ENCODE measurements at places on chromosomes 2 and 18.

GRCh38 chr2:59266453-59266852 lies 1025.3 kb upstream of the FANCL start:
- DNase-seq: no peak

DNA sequence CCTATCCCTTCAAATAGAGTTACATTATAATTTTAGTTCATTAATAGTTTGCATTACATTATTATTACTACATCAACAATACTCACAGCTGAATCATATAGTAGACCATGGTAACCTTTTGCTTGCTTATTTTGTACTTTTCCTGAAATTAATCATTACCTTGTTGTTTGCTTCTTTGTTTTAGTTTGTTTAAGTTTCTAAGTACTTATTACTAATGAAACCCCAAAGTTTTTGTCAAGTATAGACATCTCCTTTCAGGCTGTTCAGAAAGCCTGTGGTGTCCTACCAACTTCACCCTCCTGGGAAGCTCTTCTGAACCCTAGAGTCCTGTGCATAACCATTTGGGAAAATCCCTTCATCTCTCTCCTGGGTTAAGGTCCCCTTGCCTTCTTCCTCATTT lies 43.5 kb upstream of the LAPTM4A start:
- no peak for DNase-seq

GRCh38 chr2:65566617-65567016 lies 134.2 kb upstream of the SPRED2 start:
- DNase-seq: no peak

- no peak for DNase-seq
These were observed 31.1 kb downstream of the UGP2 start for GRCh38 chr2:63872571-63873328.

GRCh38 chr2:68909793-68910674 lies 38.8 kb upstream of the BMP10 start:
- DNase-seq: peak; percentile 49

DNA sequence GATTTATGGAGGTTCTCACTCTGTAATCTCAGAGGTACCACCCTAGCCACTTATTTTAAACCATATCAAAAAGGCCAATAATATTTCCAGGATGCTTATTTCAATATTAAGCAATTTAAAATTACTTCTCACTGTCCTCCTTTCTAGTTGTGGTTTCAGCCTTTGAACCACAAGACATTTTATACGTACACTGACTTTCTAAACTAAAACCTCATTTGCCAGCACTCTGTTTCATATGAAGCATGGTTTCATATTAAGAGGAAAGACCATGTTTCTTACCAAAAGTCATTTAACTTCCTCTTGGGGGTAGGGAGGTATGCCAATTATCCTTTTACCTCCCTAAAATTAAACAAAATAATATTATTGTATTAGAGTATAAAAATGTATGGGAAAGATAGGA lies 399.8 kb downstream of the CDH7 start:
- no peak for DNase-seq

- DNase-seq: no peak
These were observed 49.9 kb upstream of the TAF1B start for GRCh38 chr2:9793156-9793917.

- no peak for DNase-seq
These were observed 104.4 kb downstream of the NOL4 start for GRCh38 chr18:34120294-34120693.

- DNase-seq: no peak
These were observed 41.2 kb downstream of the SLC9A4 start for GRCh38 chr2:102514061-102514785.

GRCh38 chr2:219178377-219179175 lies 501 bp downstream of the RETREG2 start:
- peak; percentile 3 for DNase-seq

DNA sequence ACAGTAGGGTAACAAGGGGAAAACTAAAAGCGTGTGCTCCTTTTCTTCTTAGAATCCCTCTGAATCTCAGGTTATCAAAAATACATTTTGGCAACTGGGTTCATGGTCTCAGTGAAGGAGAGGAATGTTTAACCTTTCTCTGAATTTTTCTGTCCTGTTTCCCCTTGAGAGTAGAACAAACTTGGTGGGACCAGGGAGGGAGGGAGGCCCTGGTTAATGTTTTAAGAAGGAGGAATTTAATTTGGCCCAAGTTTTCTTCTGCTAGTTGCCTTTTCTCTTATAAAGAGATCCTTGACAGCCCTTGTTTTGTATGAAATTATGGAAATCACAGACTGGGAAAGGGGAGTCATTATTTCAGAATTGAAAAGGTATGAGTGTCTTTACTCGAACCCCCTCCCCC lies 12.2 kb upstream of the POU3F3 start:
- DNase-seq: no peak

DNA sequence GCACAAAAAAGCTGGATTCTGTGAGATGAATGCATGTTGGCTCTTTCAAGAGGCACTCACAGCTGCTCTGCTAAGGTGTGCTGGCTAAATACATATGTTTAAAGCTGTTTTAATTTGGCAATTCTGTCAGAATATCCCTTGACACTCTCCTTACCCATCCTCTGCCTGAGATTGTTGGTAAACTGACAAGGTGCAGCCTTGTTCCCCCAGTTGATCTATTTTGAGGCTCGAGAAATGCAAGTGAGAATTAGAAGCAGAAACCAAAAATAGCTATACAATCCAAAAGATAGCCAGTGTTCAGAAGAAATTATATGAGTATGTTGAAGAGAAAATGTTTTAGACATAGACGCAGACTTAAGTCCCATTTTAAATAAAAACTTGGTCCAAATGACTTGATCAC lies 971.7 kb upstream of the GYPC start:
- DNase-seq: no peak

DNA sequence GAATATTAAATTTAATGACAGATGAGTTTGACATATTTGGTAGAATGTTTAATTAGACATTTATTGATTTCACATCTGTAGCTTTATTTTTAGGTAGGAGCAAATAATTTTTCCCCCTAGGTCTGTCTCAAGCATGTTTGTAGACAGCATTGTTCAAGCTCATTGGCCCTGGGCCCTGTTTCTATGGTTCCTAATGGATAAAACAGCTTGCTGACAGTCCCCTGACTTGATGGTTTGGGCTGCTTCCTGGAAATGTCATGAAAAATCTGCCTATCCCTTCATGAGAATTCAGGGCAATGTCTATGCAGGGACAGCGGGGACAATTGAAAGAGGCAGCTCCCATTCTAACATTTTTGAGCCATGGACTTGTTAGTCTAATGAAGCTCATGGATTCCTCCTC lies 14.6 kb upstream of the MEP1B start:
- peak; percentile 94 for DNase-seq

DNA sequence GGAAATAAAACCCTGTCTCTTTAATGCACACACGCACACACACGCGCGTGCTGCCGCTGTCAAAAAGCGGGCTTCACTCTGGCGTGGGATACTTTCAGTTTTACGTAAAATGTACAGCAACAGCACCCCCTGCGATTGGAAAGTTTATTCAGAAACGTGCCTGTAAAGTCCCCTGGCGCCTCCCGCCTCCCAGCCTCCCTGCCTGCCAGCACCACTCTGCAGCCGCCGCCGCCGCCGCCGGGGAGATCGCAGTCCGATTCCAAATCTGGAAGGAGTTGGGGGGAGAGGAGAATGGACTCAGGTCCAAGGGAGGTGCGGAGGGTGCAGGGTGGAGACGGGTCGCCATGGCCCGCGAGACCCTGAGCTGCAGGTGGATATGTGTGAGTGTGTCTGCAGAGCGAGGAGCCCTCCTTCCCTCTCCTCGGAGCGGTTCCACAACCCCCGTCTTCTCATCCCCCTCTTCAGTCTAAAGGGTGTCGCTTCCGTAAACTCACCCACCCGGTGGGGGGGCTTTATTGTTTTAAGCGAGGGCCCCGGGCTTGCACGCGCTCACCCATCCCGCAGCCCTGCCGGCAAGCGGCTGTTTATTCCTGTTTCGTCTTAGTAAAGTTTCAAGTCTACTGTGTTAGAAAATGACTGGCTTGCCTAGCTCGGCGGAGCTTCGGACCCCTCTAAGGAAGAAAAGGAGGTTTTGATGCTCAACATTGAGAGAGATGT lies 1.8 kb upstream of the BCL11A start:
- peak; percentile 47 for DNase-seq

GRCh38 chr2:216243026-216243425 lies 129.3 kb downstream of the MARCHF4 start:
- DNase-seq: no peak

- no peak for DNase-seq
These were observed 113.1 kb upstream of the GPC1 start for GRCh38 chr2:240322231-240322955.

DNA sequence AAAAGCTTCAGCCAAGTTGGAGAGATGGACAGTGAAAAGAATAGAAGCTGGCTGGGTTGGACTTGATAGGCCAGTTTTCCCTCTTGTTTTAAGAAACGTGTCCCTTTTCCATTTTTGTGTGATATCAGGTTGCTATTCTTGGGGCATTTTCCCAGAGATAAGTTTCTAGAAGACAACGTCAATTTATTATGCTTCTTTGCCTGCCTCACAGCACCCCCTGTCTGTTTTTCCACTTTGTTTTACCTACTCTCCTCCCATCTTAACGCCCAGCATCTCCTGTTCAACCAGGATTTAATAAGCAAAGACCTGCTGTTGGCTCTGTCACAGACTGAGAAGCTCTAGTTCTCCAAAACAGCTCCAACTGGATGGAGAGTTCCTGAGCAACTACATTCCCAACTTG lies 317.8 kb upstream of the ZNF521 start:
- DNase-seq: no peak

DNA sequence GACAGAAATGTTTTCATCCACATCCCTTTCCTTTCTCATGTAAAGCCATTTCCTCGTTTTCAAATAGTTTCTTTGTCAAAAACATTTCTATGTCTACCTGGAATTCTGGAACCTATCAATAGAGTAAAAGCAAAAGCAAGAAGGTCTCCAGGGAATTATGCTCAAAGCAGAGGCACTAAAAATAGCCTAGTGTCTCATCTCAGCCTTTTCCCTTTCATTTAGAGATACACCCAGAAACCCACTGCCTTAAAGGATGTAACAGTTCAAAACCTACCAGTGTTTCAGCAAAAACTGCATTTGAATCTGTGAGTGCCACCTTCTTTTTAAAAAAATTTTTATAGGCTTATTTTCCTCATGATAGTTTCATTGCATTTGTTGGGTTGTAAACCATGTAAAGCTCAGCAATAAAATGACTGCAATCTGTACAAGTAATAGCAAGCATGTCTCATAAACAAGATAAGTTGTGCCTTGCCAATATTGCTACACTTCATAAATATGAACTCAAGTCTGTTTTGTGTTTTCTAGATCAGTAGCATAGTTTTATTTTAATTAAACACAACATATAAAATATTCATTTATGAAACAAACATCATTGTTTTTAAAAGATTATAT lies 927.3 kb upstream of the ACVR2A start:
- no peak for DNase-seq

DNA sequence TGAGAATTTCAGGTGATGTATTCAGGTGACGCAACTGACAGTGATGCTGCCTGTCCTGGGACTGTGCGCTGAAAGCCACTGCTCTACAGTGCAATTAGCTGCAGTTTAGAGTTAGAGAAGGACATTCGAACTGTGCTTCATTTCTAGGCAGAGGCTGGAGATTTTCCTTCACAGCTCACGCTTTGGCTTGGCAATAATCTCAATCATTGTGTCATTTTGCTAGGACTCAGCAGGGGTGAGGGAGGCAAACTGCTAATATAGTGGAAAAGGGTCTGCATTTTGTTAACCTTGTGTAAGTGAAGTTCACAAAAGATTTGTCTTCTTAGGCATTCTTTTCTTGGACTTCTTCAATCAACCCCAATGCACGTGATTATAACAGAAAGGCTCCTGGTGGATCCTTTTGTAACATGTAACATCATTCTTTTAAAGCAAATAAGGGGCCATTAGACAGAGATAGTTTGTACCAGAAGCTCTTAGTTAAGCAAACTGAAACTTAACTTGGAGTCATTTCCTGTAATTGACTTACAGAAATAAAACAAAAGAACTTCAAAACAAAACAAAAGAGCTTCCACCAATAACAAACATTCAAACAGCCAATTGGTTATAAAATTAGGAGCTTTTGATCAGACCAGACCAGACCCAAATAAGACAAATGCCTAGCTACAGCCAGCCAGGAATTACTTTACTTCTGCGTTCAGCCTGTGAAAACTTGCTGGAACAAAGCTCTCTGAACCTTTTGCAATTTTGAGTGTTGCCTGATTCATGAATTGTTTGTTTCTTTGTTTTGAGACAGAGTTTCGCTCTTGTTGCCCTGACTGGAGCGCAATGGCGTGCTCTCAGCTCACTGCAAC lies 1376.3 kb upstream of the CELF4 start:
- DNase-seq: no peak

DNA sequence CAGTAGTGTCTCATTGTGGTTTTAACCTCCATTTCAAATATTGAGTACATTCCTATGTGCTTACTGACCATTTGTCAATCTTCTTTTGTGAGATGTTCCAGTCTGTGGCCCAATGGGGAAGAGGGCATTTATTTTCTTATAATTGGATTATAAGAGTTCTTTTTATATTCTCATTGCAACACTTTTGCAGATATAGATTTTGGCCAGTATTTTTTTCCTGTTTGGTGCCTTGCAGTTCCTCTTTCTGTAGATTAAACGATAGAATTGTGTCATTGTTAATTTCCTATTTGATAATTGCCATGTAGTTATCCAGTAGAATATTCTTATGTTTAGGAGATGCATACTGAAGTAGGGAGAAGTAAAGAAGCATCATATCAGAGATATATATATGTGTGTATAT lies 56.4 kb upstream of the CYTIP start:
- no peak for DNase-seq

- no peak for DNase-seq
These were observed 515.7 kb upstream of the HS6ST1 start for GRCh38 chr2:128834207-128834879.

GRCh38 chr2:191571163-191571769 lies 106.7 kb upstream of the NABP1 start:
- DNase-seq: no peak

DNA sequence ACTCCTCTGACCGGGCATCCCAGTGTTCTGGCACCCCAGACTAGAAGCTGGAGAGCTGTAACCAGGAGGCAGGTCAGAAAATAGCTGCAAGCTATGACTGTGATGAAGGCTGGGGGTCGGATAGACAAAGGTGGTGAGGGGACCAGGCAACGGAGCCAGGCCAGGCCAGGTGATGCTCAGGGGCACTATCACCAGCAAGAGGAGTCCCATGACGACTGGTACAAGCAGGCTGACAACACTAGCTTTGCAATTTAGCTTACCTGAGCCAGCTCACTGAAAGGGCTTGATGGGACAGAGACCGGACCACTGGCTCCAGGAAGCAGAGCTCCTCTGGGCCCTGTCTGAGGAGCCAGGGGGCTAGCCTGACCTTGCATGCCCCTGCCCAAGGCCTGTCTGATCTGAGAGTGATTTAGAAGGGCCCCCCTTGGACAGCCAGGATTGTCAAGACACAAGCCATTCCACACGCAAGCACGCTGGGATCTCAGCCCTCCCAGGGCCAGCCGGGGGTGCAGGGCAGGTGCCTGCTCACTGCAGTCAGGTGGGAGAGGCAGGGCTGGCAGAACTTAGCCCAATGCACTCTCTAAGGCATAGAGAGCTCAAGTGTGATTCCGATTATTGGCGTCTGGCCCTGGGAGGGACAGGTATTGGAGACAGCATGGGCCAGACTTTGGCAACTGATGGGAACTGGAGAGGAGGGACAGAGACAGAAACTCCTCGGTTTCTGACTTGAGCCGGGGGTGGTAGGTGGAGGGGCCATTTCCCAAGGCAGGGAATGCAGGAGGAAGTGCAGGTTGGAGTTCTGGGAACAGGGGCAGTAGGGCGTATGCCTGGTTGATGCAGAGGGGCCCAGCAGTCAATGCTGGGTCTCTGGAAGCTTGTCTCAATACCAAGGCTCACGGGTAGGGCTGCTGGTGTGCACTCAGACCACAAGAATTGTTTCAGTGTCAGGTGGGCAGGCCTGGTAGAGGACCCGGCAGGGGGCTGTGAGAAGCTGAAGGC lies 47.7 kb downstream of the MYO7B start:
- no peak for DNase-seq
